NCI-H1105 treated with DMSO at 0.1 percent for 48 hours (cell line): ENCODE measurements at places on chromosomes 11 and 22.
A peak's percentile ranks its signal among the peaks of the same experiment; 100 is the strongest.

DNA sequence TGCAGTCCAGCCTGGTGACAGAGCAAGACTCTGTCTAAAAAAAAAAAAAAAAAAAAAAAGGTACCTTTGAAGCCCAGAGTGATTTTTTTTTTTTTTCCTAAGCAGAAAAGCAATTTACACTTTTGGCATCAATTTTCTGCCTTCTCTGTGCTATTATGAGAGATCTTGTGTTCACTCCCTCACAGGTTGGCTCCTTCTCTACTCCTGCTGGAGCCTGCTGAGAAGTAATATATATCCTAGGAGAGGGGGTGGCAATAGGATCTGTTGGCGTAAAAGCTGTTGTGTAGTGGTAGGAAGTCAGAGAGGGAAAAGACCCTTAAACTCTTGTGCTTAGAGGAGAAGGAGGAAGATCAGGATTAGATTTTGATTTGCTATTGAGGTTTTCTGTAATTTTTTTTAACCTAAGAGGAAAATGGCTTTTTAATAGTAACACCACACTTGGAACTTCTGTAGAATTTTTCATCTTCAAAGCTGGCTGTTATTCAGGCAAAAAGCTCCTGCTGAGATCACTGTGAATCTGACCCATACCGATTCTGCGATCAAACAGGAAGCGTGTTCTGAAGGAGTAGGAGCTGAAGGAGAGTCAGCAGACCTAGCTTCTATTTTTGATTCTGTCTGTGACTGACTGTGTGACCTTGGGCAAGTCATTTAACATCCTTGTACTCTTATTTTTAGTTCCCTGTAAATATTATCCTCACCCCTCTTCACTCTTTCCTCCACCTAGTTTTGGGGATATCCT, 77.7 kb downstream of the TRIM44 start:
- no peak for DNase-seq

- peak; percentile 47 for DNase-seq
Observed at GRCh38 chr11:62574363-62575071, 826 bp upstream of the EEF1G start.

- DNase-seq = no peak
Observed at GRCh38 chr11:122293296-122294023, 177.4 kb upstream of the BLID start.

GRCh38 chr11:134626032-134626431, 214.0 kb upstream of the B3GAT1 start:
- DNase-seq = no peak

DNA sequence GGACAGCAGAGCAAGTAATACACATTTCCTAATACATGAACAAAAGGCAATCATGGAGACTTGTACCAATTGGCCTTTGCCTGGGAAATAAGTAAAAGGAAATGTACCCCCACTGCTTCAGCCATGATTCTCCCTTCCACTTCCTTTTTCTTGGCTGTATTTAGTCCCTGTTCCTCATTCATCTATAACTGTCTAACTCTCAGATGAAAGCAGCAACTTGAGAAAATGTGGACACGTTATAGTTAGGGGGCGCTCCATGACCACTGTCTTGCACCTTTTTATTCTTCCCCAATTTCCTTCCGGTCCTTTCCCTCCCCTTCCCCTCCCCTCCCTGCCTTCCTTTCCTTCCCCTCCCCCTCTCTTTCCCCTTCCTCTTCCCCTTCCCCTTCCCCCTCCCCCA, 61.3 kb upstream of the BARX2 start:
- no peak for DNase-seq

DNA sequence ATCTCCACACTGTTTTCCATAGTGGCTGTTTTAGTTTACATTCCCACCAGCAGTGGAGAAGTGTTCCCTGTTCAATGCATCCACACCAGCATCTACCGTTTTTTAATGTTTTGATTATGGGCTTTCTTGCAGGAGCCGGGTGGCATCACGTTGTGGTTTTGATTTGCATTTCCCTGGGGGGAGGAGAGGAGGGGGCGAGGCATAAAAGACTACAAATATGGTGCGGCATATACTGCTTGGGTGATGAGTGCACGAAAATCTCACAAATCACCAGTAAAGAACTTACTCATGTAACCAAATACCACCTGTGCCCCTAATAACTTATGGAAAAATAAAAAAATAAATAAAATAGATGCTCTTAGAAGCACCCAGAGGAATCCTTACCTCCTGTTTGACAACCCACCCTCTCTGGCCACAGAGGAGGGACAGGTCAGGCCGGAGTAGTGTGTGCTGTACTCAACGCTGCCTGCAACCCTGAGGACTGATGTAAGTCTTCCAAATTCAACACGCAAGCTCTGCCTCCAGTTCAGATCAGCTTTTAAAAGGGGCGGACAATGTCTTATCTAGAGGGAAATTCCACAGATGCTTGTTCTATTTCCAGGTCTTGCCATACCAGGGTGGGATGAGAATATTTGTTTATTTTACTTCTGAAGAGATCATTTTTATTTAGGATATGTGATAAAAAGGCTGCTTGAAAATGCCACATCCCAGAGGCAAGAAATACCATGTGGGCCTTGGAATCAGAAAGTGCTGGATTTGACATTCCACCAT, 329.6 kb upstream of the B3GAT1 start:
- DNase-seq = no peak
